Left lobe of liver (tissue), 2 donors: ENCODE measurements at places on chromosomes 5 and 9. TPM values are rescaled to one million over a fixed set of nuclear protein-coding genes. Genes with fewer than 3 reads are reported as not detected.

Gene SCGB3A1
- total RNA-seq = 0.93 TPM

DNA sequence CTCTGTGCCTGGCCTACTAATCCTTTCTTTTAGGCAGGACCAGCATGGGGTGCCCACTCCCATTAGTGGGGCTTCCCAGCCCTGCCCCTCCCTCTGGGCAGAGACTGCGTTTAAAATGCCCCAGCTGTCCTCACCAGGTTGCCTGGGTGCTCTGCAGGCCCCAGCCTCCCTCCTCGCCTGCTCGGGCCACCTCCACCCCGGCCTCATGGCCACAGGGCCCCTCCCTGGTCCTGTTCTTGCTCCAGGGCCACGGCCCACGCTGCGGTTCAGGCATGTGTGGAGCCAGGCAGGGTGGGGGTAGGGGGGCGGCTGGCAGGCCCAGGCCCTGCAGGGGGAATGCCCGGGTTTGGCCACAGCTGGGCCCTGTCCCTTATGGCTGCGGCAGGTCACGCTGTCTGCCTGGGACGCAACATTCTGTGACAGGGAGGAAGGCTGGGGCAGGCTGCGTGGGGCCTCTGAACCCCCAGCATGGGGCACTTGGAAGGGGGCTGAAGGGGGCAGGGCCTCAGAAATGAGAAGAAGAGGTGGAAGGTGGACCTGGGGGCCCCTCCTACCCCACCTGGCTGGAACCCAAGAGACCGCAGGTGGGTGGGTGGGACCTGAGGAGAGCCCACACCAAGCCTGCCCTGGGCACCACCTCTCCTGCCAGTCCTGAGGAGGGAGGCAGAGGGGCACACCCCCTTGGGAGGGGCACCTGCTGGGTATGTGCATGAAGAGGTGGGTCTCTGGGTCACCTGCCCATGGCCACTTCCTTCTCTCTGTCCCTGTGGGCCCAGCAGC lies at the start of gene LCN12:
Gene LCN12, plus strand, starts transcription at position 733 of the 780 bp plus-strand sequence. CDS start 55 bp downstream, outside the sequence.
- DNase-seq = no peak

- DNase-seq = peak; percentile 84
These were observed 185.8 kb downstream of the PCSK1 start for GRCh38 chr5:96247097-96247701.

DNA sequence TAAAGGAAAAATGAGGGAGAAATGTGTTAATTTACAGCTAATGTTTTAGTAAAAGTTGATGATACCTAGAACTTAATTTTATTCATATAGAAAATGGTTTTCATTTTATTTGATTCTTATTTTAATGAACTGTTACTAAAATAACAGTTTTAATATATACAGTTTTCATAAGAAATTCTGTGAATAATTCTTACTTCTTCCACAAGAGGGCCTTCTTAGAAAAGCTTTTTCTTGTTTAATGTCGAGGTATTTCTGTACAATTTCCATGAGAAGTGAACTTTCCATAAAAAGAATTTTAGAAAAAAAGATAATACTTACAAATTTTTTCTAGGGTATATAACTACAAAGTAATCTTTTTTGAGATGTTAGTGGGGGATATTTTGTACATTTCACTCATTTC lies 73.9 kb downstream of the KLF9 start:
- DNase-seq = no peak

DNA sequence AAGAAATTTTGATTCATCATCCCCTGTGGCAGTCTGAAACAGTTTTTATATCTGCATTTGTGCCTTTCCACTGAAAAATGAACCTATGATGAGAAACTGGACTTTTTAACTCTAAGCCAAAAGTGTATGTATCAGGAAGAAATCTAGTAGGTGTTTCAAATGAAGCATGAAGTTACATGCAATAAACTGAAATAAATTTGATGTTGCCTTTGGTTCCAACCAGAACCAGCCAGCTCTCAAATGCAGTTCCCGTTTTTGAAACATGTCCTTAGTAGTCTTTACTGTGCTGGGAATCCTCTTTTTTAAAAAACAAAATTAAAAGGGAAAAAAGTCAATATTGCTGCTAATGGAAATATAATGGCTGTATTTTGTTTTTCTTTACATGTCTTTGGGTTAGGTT lies 43.9 kb downstream of the HACD4 start:
- no peak for DNase-seq

DNA sequence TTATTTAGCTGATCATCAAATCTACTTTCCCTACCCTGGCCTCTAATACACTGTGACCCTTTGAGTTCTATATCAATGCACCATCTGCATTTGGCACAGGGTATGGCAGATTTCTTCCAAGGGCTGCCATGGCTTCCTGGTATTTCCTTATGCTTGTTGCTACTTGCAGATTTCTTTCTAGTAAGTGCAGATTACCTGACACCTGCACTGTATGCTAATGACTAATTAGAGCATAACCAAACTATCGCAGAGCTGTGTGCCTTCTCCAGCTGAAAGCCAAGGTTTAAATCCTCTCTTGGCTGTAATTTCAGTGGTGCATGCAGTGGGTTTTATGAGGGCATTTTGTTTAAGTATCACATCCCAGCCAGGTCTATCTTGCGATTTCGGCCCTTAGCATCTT lies 293.7 kb downstream of the KIF4B start:
- no peak for DNase-seq

DNA sequence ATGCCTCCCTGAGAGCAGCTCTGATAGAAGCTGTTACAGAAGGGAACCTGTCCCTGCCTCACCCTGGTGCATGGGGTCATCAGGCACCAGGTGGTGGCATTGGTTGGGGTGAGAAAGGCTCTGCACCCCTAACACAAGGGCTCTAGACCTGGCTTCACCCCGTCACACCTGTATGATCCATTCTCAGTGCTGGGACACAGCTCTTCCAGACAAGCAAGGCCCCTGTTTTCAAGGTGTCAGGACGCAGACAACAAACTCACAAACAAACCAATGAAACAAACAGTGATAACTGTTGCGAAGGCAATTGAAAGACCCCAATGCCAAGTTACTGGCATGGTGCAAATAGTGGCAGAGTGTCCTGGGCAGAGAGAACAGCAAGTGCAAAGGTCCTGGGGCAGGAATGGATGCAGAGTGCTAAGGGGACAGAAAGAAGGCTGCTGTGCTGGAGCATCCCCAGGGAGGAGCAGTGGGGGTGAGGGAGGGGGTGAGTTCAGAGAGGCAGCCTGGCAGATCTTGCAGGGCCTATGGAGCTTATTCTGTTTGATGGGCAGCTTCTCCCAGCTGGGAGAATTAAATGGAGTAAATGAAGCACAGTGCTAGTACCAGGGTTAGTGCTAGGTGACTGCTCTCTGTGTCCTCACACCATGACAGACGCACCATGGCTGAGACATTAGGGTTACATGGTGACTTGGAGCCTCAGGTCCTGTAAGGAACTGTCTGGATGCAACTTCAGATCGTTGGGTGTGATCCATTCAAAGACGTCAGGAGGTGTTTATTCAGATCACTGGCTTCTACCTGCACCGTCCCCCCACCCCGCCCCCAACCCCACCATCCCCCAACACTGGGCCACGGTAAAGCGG lies 67.9 kb upstream of the UNC5A start:
- peak; percentile 8 for DNase-seq
